ENCODE measurements at places on chromosomes 2 and 18. TPM values are rescaled to one million over a fixed set of nuclear protein-coding genes. Genes with fewer than 3 reads are reported as not detected.

The C1QL2 gene
- total RNA-seq, result not detected

- no peak for DNase-seq
These were observed 79.2 kb downstream of the KLHL29 start for GRCh38 chr2:23464156-23464555.

- no peak for DNase-seq
These were observed 386.8 kb upstream of the NETO1 start for GRCh38 chr18:73254564-73254963.

GRCh38 chr2:161042990-161043625 is 117.1 kb upstream of the TANK start:
- no peak for DNase-seq

- no peak for DNase-seq
These were observed 137.8 kb downstream of the PID1 start for GRCh38 chr2:229133155-229133772.

Measured in activated CD4-positive, alpha-beta T cell treated with anti-CD3 and anti-CD28 coated beads, Interleukin-2, amount 10 ng/mL, durations not matched to agents 24 days and 14 days (primary cell).